ENCODE measurements at places on chromosomes 12 and 14.
A peak's percentile ranks its signal among the peaks of the same experiment; 100 is the strongest.

GRCh38 chr12:122111089-122111641 is 32.6 kb downstream of the MLXIP start:
- DNase-seq = no peak

GRCh38 chr12:32419520-32419960 is 20.2 kb downstream of the FGD4 start:
- peak; percentile 40 for DNase-seq

DNA sequence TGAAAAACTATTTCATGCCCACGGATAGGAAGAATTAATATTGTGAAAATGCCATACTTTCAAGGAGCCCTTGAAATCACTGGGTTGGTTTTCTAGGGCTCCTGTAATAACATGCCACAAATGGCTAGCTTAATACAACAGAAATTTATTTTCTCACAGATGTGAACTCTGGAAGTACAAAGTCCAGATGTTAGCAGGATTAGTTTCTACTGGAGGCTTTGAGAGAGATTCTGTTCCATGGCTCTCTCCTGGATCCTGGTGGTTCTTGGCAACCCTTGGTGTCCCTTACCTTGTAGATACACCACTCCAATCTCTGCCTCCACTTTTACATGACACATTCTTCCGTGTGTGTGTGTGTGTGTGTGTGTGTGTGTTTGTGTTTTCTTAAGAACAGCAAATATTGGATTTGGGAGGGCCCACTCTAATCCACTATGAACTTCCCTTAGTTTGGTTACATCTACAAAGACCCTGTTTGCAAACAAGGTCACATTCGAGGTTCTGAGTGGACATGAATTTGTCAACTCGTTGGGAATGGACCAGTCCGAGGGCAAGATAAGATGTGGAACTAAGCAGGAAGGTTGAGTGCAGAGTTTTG is 381.1 kb downstream of the IPO8 start:
- no peak for DNase-seq

DNA sequence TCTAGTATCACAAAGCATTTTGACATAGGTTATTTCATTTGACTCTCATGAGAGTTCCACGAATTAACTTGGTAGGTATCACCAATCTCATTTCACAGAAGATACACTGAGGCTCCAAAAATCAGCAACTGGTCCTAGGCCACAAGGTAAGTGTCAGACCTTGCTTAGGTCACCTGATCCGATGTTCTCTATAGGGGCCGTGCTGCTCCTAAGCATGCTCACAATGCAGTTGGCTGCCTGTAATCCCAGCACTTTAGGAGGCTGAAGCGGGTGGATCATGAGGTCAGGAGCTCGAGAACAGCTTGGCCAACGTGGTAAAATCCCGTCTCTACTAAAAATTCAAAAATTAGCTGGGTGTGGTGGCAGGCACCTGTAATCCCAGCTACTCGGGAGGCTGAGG is 78.7 kb upstream of the FOXN3 start:
- no peak for DNase-seq

- DNase-seq = no peak
Measured at GRCh38 chr14:56812364-56813141, 2.3 kb upstream of the OTX2 start.

DNA sequence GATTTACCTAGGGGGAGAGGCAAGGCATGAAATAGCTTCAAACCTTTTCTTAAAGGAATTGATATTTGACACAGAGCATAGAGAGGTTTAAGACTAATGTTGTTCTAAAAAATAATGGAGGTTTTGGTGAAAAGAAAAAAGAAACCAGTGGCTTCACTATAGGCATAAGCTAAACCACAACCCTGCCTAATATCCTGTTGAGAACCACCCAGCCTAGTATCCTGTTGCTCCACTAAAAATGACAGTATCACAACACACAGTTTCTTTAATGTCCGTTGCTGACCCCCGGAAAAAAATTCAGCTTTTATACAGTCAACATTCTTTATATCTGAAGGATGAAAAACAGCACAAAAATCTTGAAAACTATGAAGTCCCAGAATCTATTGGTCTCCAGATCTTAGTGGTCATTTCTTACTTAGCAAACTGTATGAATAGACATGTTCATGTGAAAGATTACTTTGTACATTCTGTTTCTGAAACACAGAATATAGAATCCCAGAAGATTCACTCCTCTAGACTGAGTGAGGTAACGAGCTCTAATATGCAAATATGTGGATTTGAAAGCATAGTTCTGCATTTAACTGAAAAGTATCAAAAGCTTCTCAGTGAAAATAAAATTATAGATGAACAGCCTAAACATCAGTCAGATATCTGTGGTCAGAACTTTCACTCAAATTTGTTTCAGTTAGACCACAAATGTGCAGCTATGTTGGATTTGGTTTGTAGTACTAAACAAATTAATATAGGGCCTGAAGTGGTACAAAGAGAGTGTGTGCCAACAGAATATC is 40.5 kb downstream of the GALC start:
- no peak for DNase-seq

DNA sequence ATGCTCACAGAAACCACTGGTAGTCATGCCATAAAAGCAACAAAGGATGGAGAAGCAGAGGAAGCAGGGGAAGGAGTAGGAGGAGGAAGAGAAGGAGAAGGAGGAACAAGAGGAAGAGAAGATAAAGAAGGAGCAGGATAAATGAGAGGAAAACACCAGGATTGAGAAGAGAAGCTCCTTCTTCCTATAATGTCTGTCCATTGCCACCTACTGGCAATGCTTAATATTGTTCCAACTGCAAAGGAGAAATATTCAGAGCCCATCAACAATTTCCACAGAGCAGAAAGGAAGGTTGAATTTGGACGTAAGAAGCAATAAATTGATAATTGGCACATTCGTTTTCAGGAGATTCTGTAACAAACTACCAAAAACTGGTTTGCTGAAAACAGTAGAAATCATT is 898.4 kb downstream of the SLC16A7 start:
- peak; percentile 47 for DNase-seq

- DNase-seq = no peak
Measured at GRCh38 chr12:123283461-123283860, 11.8 kb upstream of the CDK2AP1 start.

DNA sequence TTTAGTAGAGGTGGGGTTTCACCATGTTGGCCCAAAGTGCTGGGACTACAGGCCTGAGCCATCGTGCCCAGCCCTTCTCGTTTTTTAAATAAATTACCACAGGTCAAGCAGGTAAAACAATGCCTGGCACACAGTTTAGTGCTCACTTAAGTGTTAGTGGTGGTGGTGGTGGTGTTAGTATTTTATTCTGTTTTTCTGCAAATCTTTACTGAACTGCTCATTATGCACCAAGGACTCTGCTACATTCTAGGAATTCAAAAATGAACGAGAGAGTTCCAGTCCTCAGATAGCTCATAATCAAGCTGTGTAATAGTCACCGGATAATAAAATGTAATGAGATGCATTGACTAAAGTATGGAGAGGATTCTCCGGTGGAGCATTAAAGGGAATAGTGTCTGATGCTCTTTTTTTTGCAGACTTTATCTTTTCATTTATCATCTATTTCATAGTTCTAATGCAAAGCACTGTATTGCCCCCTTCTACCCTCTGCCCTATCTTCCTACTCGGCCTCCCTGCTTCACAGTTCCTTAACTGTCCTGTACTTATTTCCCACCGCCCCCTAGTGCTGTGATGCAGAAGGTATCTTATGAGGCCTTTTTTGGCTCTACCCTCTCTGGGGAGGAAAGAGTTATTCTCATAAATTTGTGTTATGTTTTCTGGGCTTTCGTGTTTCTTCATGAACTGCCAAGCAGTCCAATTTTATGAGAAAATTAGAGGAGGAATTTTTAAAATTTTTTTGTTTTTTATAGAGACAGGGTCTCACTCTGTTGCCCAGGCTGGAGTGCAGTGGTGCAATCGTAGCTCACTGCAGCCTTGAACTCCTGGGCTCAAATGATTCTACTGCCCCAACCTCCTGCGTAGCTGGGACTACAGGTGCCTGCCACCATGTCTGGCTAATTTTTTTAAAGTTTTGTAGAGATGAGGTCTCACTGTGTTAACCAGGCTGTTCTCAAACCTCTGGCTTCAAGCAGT is 1.0 kb downstream of the ITFG2 start:
- peak; percentile 67 for DNase-seq

Data from astrocyte of the spinal cord (primary cell).